Umbilical cord (tissue), 2 donors: ENCODE measurements at places on chromosomes 3 and 15. TPM values are rescaled to one million over a fixed set of nuclear protein-coding genes. Genes with fewer than 3 reads are reported as not detected.

GRCh38 chr3:86723433-86723832, 267.5 kb downstream of the VGLL3 start:
- no peak for DNase-seq

DNA sequence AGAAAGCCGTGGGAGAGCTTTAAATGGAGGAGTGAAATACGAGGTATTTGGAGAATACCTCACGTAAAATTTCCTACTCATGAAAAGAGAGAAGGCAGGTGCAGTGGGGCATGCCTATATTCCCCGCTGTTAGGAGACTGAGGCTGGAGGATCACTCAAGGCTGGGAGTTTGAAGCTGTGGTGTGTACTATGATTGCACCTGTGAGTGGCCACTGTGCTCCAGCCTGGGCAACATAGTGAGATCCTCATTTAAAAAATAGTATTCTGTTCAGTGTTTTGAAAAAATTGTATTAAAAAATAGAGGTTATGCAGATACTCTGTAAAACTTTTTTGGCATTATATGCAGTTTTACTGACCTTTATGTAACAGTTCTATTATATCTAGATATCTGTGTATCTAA, 20.0 kb downstream of the UBE2E1 start:
- DNase-seq = no peak

The CCRL2 gene
- 1.4 TPM for total RNA-seq

The SELENOK gene
- 43.3 TPM for total RNA-seq

The CPLX3 gene
- total RNA-seq = 0.72 TPM

The ZNF660 gene
- 19.0 TPM for total RNA-seq
